ENCODE measurements at places on chromosomes 11 and 22.

GRCh38 chr22:32849501-32849900 lies 48.0 kb downstream of the TIMP3 start:
- no peak for DNase-seq

- DNase-seq: no peak
These were observed 2.8 kb downstream of the C11orf71 start for GRCh38 chr11:114397349-114397982.

DNA sequence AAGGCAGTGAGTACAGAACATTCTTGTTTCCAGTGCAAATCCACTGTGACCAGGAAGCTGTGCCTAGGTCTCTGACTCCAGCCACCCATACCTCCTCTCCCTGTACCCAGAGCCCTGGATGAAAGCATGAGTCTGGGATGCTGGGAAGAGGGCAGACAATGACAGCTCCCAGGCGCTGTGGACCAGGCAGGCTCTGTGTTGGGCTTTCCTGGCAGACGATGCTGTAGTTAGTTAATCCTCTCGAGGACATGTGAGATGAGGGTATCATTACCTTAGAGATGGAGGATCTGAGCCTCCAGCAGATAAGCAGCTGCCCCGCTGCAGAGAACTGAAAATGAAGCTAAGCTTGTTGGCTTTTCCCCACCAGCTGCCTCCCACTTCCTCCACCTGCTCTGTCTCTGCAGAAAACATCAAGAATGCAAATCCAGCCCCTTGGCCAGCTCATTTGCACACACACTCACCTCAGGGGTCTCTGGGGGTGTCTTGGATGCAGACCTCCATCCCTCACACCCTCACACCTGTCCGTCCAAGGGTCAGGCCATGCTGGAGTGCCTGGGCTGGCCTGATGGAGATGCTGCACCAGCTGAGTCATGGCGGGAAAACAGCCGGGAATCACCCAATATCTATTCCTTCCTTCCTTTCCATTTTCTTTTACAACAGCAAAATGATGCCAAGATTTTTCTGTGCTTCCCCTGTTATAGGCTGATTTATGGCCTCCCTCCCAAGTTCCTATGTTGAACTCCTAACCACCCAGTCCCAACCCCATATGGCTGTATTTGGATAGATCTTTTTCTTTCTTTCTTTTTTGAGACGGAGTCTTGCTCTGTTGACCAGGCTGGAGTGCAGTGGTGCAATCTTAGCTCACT lies 94.9 kb upstream of the SEPTIN5 start:
- DNase-seq: peak; percentile 60

DNA sequence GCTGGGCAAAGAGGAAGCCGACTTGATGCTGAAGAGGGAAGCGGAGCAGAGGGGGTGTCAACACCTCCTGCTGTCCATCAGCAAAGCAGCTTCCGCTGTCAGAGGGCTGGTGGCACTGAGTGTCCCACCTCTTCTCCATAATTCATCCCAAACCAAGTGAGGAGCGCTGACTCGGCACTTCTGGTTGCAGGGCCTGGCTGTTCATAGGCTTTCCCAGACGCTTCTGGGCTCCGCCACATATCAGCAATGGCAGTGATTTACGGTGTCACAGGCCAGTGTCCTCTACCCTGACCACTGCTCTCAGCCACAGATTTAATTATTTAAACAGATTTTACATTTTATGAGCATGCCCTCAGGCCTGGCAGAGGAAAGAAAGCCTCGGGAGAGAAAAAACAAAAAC lies 70.1 kb upstream of the TENM4 start:
- no peak for DNase-seq

DNA sequence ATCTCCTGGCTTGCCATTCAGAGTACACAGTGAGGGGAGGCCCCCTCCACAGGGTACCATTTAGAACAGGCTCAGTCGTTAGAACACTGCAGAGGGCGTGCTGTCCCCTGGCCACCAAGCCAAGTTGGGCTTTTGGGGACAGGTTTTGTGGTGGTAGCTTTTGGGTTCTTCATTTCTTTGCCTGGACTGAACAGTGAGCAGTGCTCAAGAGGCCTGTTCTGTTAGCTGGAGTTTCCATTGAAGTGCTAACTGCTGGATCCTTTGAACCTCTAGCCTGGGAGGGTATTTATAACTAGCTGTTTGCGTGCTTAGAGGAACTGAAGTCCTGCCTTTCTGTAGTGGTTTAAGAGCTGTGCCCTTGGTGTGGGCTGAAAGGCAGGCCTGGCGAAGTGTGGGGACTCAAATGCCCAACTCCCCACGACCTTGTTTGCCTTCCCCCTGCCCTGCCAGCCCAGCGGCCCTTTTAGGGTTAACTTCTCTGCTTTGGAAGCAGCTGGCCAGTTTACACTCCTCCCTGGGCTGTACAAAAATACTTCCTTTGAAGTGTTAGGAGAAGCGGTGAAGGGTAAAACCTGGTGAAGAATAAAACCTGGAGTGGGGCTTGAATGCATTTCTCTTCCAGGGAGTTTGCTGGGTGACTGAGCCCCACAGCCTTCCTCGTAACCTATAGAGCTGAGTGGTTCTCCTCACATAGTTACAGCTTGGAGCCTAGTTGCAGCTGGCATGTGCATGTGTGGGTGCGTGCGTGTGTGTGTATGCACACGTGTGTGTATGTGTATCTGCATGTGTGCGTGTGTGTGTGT lies 34.6 kb downstream of the ZNRF3 start:
- no peak for DNase-seq

DNA sequence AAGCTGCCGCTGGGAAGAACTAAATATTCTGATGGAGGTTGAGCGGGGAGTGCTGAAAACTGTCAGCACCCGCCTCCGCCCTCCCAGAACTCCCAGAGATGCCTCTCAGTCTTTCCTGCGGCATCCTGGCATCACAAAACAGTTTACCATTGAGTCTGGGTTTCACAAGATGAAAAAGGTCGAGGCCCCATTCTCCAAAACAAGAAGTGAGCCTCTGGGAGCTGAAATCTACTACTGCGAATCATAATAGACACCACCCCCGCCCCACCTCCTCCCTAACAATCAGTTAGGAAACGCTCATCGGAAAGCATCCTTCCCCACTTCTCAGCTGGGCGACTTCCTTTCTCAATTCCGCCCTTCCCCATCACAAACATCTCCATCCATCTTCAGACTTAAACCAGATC lies 1.0 kb downstream of the SUN2 start:
- DNase-seq: no peak

GRCh38 chr11:6414874-6415328 lies 4.0 kb downstream of the APBB1 start:
- DNase-seq: no peak

GRCh38 chr11:116148056-116148455 lies 624.7 kb downstream of the BUD13 start:
- DNase-seq: no peak

- no peak for DNase-seq
These were observed 13.6 kb upstream of the EED start for GRCh38 chr11:86230921-86231434.

- DNase-seq: no peak
These were observed 72.5 kb upstream of the UCP3 start for GRCh38 chr11:74081428-74081827.

DNA sequence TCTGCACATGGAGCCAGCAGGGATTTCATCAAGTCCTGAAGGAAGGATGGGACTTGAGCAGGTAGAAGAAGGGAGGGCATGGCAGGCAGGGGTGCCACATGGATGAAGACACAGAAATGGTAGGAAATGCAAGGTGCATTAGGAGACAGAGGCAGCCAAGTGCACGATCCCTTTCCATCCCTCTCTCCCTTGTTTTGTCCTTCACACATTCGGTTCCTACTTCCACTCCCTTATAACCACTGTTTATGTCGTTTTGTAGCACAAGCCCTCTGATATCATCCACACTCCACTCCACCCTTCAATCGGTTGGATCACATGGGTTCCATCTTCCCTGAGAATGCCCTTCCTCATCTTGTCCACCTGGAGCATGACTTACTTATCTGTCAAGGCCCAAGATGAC lies 35.2 kb downstream of the IFT27 start:
- DNase-seq: no peak

DNA sequence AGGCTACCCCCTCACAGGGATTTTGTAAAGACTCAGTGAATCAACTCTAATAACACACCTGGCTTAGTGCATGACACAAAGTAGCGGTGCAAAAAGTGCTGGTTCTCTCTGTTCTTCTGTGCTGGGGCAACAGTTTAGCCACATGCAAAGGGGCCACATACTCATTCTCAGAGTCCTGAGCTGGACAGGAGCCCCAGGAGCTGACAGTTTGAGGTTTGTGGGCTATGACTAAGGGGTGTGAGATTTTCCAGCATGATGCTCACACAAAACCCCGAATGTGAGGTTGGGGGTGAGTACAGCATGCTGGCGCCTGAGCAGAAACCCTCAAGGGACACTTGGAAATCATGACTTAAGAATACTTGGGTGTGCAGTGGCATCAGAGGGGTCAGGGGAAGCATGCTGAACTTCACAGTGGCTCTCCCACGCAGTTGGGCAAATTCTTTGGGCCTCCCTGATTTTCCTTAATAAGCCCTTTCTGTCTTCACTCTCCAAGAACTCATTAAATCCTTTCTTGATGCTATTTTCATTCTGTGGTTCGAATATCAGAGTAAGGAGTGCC lies 31.0 kb downstream of the TMPRSS5 start:
- DNase-seq: no peak

GRCh38 chr11:97234016-97234415 lies 844.2 kb downstream of the JRKL start:
- no peak for DNase-seq

DNA sequence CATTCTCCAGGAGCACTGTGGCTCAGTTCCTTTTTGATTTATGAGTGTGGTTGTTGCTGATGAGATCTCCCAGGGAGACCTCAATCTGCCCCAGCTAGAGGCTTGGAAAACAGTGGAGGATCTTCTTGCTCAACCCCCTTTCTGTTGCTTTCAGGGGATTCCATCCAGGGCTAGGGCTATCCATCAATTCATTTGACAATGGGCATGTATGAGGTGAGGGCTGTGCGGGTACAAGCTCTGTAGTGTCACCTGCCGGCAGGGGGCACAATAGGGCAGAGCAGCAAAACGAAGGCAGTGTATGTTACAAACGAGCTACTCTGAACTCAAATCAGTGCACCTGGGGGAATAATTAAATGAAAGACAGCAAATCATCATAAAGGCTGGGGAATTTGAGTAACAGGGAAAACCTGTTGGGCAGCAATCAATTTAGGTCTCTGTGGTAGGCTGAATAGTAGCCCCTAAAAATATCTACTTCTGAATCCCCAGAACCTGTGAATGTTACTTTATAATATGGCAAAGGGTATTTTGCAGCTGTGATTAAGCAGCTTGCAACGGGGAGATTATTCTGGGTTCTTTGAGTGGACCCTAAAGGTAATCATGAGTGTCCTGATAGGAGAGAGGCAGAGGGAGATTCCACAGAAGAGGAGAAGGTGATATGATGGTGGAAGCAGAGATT lies 170.3 kb upstream of the ZBED5 start:
- peak; percentile 21 for DNase-seq

DNA sequence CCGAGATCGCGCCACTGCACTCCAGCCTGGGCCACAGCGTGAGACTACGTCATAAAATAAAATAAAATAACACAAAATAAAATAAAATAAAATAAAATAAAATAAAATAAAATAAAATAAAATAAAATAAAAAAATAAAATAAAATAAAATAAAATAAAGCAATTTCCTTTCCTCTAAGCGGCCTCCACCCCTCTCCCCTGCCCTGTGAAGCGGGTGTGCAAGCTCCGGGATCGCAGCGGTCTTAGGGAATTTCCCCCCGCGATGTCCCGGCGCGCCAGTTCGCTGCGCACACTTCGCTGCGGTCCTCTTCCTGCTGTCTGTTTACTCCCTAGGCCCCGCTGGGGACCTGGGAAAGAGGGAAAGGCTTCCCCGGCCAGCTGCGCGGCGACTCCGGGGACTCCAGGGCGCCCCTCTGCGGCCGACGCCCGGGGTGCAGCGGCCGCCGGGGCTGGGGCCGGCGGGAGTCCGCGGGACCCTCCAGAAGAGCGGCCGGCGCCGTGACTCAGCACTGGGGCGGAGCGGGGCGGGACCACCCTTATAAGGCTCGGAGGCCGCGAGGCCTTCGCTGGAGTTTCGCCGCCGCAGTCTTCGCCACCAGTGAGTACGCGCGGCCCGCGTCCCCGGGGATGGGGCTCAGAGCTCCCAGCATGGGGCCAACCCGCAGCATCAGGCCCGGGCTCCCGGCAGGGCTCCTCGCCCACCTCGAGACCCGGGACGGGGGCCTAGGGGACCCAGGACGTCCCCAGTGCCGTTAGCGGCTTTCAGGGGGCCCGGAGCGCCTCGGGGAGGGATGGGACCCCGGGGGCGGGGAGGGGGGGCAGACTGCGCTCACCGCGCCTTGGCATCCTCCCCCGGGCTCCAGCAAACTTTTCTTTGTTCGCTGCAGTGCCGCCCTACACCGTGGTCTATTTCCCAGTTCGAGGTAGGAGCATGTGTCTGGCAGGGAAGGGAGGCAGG lies at the start of gene GSTP1:
Gene GSTP1 (plus strand): TSS at position 566 of the 958 bp plus-strand sequence. CDS start 32 bp downstream, at position 598.
- DNase-seq: peak; percentile 75

DNA sequence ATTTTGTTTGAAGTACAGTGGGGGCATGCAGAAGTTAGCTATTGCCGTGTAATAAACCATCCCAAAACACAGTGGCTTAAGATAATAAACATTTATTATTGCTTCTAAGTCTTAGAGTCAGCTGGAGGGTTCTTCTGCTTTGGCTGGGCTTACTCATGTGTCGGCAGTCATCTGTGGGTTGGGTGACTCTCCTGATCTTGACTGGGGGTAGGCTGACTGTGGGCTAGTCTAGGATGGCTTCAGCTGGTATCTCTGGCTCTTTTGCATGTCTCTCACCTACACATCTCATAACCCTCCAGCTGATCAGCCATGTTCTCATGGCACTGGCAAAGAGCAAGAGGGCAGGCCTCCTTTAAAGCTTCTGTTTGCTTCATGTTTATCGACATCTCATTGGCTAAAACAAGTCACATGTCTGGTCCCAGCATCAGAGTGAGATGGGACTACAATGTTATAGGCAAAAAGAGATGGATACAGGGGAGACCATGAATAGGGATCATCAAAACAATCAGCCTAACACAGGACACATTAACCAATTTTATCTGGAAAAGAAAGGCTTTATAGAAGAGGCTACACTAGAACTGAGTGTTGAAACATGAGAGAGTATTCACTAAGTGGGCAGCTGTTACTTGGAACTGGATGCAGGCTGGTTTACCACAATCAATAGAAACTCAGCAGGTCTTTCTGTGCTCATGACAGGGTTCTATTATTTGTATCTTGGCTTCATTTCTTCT lies 5.1 kb downstream of the LRRC51 start:
- no peak for DNase-seq

DNA sequence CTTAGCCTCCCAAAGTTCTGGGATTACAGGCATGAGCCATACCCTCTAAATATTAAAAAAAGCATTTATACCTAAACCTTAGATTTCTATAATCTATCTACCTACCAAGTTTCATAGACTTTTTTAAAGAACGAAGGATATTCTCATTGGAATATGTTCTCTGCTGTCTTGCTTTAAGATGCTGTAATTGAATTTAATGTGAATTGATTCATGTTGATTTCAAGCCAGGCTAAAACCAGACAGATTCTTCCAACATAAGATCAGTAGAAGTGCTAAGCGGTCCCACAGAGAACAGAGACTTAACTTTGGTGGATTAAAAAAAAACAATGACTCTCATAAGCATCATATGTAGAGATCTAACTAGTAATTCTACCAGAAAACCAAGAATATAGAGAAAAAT lies 14.2 kb downstream of the KREMEN1 start:
- no peak for DNase-seq

GRCh38 chr11:110606415-110606814 lies 105.8 kb downstream of the ARHGAP20 start:
- no peak for DNase-seq

- DNase-seq: no peak
These were observed 6.8 kb downstream of the TOM1 start for GRCh38 chr22:35306350-35306967.

- DNase-seq: no peak
These were observed 151.6 kb upstream of the MTMR2 start for GRCh38 chr11:96075532-96075959.
